ENCODE measurements at places on chromosomes 13 and 19.
A peak's percentile ranks its signal among the peaks of the same experiment; 100 is the strongest.

DNA sequence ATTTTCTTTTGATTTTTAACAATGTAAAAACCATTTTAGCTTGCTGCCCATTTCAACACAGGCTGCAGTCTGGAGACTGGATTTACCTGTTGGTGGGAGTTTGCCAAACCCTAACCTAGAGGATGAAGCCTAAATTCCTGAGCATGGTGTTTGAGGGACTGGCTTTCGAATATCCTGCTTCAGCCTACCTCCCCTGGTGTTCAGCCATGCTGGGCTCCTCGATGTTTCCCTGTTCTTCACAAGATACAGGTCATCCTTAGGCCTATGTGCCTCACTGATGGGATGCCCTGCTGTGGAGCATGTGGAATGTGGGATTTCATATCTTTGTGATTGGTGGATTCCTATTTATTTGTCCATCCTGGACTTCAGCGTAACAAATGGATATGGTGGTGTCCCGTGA is 20.4 kb upstream of the ERCC5 start:
- no peak for DNase-seq

- DNase-seq: no peak
Measured at GRCh38 chr13:111623208-111623607, 302.8 kb downstream of the TEX29 start.

- no peak for DNase-seq
Measured at GRCh38 chr13:110617321-110618072, 2.2 kb downstream of the NAXD start.

DNA sequence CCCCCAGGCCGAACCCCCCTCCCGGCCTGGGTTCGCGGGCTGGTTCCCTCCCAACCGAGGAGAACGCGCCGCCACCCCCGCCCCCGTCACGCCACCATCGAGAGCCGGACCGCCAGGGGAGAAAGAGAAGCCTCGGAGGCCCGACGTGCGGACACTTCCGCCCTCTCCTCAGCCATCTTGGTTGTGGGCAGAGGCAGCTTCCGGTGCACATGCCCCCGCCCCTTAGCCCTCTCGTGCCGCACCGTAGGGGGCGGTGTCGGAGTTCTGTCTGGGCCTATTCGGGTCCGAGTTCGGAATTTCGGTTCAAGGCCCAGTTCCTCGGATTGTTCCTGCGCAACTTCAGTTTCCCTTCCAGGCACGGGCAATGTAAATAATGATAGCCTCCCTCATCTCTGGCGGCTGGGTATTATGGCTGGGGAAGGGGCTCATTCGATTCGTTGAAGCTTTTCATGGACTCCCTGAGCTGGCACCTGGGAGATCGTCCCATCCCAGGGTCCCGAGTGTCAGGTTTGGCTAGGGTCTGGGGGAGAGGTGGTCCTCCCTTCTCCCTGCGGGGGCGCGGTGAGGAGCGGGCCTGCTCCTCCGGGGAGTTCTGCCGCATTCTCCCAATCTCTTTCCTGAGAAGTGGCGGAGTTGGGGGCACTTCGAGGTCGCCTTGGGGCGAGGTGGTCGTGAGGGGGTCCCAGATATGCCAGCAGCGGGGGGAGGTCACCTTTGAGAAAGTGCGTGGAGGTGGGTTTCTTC is at the start of the genes IER2 and STX10:
Gene IER2, plus strand, starts transcription at position 225 of the 744 bp plus-strand sequence. CDS start 2,776 bp downstream, outside the sequence.
Gene STX10, minus strand, starts transcription at position 189 of the 744 bp plus-strand sequence. CDS start 202 bp downstream, outside the sequence.
- peak; percentile 95 for DNase-seq

DNA sequence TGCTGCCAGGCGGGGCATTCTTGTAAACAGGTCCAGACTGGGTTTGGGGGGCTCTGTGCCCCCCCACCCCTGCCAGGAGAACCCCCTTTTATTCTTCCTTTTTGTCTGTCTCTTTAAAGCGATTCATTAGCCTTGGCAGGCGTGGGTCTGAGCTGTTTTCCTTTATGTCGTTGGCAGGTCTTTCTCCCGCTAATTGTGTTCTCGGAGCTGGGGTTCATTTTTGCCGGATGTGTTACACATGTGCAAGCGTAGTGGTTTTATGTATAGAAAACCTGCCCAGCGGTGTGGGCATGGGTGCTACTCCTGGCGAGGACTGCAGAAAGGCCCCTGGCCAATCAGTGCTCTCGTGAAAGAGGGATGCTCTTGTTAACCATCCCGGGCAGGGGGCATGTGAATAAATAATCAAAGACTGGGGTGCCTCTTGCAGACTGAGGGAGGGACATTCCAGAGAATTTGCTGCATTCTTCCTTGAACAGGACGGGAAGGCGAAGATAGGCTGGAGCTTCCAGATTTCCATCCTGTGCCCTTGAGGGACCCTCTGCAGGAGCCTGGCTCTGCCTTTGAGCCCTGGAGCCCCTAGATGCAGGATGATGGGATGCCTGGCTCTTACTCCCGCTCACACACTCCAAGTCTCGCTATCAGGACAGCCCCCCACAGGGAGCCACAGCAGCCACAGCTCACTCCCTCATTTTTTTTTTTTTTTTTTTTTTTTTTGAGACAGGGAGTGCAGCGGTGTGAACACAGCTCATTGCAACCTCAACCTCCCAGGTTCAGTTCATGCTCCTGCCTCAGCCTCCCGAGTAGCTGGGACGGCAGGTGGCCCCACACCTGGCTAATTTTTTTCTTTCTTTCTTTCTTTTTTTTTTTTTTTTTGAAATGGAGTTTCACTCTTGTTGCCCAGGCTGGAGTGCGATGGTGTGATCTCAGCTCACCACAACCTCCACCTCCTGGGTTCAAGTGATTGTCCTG is 14.1 kb downstream of the CARM1 start:
- DNase-seq: no peak

GRCh38 chr19:37014456-37014855 is 63.8 kb upstream of the ZNF420 start:
- DNase-seq: no peak

- DNase-seq: peak; percentile 76
Measured at GRCh38 chr19:53908106-53908934, 758 bp upstream of the CACNG7 start.

DNA sequence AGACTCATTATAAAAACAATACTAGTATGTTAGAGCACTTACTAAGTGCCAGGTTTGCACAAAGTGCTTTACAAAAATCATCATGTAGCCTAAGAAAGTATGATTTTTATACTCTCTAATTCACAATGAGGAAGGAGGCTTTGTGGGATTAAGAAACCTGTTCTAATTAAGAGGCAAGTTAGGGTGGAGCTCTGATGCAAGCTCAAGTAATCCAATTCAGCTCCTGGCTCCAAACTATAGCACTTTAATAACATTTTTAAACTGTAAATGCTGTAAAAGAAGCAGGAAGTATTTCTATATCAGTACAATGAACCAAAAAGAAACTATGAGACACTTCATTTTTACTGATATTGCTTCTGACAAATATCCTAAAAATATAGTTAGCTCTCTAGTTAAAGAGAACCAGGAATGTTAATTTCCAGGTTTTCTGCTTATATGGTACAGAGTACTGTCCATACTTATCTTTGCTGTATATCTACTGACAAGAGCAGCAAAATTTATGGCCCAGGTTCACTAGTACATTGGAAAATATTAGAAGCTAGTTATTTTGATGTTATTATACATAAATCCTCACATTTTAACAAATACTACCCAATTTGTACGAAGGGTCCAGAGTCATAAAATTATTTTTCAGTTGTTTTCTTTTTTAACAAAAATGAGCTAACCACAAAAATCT is 482.0 kb downstream of the DIAPH3 start:
- DNase-seq: no peak

- DNase-seq: no peak
Measured at GRCh38 chr13:71291842-71292146, 575.2 kb downstream of the DACH1 start.

GRCh38 chr13:112699322-112699918 is 9.6 kb downstream of the ATP11A start:
- no peak for DNase-seq

DNA sequence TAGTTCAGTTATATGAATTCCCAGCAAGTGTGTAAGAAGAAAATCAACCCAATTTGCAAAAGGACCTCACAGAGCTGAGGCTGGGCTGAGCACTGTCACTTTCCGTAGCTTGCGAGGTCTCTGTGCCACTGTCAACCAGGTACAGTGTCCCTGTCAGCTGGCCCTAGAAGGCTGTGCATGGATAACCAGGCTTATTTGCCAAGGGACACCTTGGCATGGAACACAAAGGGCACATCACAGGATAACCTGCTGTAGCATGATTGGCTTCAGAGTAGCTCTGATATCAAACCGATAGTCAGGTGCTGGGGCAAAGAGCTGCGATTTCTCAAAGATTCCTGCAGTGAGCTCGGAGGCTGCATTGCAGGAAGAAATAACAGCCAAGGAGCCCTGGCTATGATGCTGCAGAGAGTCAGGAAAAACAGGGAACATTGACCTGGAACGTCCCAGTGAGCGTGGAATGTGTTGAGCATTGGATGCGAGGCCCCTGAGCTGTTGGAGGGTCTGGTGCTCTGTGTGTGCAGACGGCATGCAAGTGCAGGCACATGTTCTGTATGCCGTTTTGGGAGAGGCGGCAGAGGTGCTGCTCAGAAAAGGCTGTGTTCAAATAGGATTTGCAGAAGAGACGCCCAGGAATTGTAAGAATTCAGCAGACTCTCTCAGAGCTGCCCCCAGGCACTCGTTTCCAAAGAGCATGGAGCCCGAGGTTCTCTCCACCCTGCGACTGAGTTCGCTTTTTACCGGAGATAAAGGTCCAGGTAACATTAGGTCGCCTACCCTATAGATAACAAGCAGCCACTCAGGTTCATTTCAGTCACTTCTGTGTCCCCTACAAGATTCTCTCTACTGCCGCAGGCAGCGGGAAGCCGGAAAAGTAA is 213.5 kb upstream of the IRS2 start:
- DNase-seq: no peak

- DNase-seq: no peak
Measured at GRCh38 chr19:39372941-39373340, 18.0 kb downstream of the PAF1 start.

DNA sequence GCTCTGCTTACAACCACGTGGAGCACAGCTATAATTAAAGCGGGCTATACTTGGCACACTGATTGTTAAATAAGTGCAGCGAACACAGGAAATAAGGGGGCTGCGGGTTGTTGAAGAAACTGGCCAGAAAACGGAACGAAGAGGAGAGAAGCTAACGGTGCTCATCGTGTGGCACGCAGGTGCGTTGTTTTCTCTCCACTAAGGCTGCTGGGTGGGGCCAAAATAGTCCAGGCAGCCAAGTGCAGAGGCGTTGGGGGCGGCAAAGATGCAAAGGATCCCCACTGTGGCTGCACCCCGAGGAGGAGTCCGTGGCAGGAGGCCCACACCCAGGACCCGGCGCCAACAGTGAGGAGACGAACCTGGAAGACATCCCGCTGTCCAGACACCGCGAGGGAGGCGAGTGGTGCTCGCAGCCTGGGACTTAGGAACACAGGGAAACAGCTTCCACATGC is 8.1 kb upstream of the ARL11 start:
- DNase-seq: no peak

GRCh38 chr13:29046588-29046987 is 226.4 kb downstream of the MTUS2 start:
- DNase-seq: no peak

DNA sequence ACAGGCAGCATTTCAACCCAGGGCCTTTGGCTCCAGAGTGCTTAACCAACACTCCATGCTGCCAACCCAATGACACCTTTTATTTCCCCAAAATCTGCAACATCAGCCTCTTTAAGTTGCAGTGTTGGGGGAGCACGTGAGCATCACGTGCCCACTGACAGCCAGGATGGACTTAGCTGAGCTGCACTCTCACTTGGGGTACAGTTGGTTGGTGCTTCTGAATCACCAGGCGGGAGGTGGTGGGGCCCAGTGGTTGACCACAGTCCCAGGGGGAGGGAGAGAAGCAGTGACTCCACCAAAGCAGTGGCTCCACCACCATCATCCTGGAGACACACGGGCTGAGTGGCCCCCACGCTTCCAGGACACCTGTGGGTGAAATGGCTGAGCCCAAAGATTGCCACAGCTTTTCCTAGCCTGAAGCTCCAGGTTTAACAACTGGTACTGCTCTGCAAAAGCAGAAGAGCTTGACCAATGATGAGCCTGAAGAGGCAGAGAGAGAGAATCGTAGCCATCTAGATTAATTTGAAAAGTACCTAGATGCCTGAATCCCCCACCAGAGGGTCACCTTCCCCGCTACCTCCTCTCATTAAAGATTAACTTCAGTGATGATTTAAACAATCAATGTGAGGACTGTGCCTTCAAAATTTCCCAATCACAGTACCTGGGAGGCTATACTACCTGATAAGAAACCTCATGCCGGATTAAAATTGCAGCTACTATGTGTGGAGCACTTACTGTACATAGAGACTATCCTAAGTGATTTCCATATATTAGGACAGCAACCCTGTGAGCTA is 193.8 kb downstream of the FOXO1 start:
- no peak for DNase-seq

GRCh38 chr13:27599845-27600553 is 20.3 kb downstream of the LNX2 start:
- no peak for DNase-seq

GRCh38 chr13:77492982-77493381 is 42.5 kb upstream of the SCEL start:
- DNase-seq: no peak

- no peak for DNase-seq
Measured at GRCh38 chr13:67076378-67076777, 153.8 kb downstream of the PCDH9 start.

DNA sequence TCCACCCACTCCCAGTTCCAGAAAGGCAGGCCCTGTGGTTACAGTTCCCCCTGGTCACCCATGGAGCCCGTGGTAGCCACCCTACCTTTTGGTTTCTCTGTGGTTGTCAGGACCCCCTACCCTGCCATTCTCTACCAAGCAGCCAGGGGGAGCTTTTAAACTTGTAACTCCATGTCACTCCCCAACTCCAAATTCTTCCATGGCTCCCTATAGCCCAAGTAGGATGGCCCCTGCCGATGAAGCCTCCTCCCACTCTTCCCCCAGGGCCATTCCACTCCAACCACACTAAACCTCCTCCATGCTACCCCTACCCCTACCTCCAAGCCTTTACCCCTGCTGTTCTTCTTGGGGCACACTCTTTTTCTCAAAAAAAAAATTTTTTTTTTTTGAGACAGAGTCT is 2.2 kb downstream of the S1PR2 start:
- peak; percentile 47 for DNase-seq
